CD8-positive, alpha-beta memory T cell (primary cell): ENCODE measurements at places on chromosomes 5 and 9.
A peak's percentile ranks its signal among the peaks of the same experiment; 100 is the strongest.

DNA sequence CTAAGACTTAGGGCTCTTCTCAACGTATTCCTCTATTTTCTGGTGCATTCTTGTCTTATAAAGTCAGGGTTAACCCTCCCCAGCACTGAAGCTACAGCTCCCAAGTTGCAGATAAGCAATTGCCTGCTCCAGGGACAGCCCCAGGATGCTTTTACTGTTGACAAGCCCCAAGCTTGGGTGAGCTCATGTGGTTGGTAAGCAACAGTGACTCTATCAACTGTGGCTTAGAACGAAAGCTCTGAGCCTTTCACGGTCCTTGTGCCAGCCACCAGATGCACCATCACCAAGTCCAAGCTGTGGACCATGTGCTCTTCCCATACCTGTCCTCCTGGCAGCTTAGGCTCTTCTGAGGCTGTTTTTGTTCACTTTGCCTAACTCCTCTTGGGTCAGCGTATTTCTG, 13.5 kb downstream of the ADRB2 start:
- peaks cover 56% of the 10 kb centered on the region for H3K4me1 ChIP-seq
- H3K27me3 ChIP-seq = no peaks in the 10 kb centered on the region
- DNase-seq = no peak
- no peaks in the 10 kb centered on the region for H3K36me3 ChIP-seq
- no peak overlapping the region for H3K27ac ChIP-seq
- no peak overlapping the region for H3K4me3 ChIP-seq

DNA sequence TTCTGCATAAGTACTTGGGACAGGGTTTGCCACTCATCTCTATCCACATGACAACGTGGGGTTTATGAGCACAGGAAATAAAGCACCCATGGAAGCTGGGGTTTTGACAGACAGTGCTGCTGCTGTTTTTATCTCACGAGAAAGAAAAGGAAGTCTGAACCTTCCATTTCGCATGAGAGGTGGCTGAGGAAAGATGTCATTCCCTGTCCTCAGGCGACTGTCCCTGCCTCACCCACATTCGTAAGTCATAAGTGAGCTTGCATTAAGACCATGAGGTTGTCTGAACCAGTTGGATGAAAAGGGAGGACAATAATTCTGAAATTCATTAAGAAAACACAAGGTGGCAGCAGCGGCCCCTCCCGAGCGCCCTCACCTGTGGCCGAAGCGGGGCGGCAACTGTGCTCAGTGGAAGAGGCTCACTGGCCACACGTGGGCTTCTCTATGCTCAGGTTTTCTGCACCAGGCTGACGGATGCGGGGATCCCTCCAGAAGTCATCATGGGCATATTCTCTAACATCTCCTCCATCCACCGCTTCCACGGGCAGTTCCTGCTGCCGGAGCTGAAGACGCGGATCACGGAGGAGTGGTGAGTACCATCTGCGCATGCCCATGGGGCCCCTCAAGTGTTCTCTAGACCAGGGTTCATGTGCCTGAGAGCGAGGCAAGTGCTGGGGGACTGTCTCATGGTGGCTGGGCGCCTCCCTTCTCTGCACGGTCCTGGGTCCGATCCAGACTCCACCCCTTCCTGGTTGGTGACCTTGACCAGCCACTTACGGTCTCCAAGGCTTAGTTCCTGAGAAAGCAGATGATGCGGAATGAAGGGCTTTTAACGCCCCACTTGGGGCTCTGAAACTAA, 54.7 kb upstream of the SUSD3 start:
- no peak overlapping the region for H3K27ac ChIP-seq
- H3K4me3 ChIP-seq = no peak overlapping the region
- no peaks in the 10 kb centered on the region for H3K27me3 ChIP-seq
- peaks cover 48% of the 10 kb centered on the region for H3K4me1 ChIP-seq

GRCh38 chr9:130368631-130369103, 76.1 kb upstream of the ASS1 start:
- H3K36me3 ChIP-seq = no peaks in the 10 kb centered on the region
- no peak overlapping the region for H3K27ac ChIP-seq
- no peaks in the 10 kb centered on the region for H3K4me1 ChIP-seq

GRCh38 chr5:174706997-174707572, 17.3 kb upstream of the MSX2 start:
- no peak overlapping the region for H3K4me3 ChIP-seq
- no peak overlapping the region for H3K27ac ChIP-seq
- no peaks in the 10 kb centered on the region for H3K27me3 ChIP-seq
- no peaks in the 10 kb centered on the region for H3K36me3 ChIP-seq
- DNase-seq = no peak
- H3K4me1 ChIP-seq = no peaks in the 10 kb centered on the region

DNA sequence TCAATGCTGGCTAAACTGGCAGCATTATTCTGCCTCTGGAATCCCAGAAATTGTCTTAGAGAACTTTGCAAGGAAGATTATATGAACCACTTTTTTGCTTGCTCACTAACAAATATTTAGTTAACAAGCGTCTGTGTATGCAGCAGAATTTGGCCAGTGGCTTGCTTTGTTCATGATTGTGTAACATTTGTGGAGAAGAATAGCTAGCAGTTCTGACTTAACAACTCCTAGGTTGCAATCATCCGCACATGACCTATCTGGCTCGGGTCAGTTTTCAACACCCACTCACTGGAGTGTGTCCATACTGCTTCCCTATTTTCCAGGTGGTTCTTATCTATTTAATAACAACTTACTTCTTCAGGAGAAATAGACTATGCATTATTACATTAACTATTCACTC, 98.5 kb downstream of the SNX18 start:
- no peaks in the 10 kb centered on the region for H3K27me3 ChIP-seq
- no peak overlapping the region for H3K27ac ChIP-seq
- DNase-seq = no peak
- no peak overlapping the region for H3K4me3 ChIP-seq

- H3K4me3 ChIP-seq = no peak overlapping the region
- H3K27ac ChIP-seq = no peak overlapping the region
- no peaks in the 10 kb centered on the region for H3K4me1 ChIP-seq
- no peak for DNase-seq
These were observed 109.7 kb downstream of the LPAR1 start for GRCh38 chr9:110928599-110928998.

GRCh38 chr9:97536480-97536879, 35.0 kb downstream of the TMOD1 start:
- no peak overlapping the region for H3K4me3 ChIP-seq
- no peaks in the 10 kb centered on the region for H3K4me1 ChIP-seq
- DNase-seq = no peak
- no peaks in the 10 kb centered on the region for H3K36me3 ChIP-seq
- no peak overlapping the region for H3K27ac ChIP-seq

GRCh38 chr9:109996936-109997580, 210.9 kb downstream of the C9orf152 start:
- H3K27me3 ChIP-seq = no peaks in the 10 kb centered on the region
- H3K27ac ChIP-seq = no peak overlapping the region
- H3K36me3 ChIP-seq = no peaks in the 10 kb centered on the region
- no peak overlapping the region for H3K4me3 ChIP-seq

- H3K4me3 ChIP-seq = no peak overlapping the region
- no peaks in the 10 kb centered on the region for H3K36me3 ChIP-seq
- H3K27me3 ChIP-seq = no peaks in the 10 kb centered on the region
- H3K4me1 ChIP-seq = no peaks in the 10 kb centered on the region
- no peak overlapping the region for H3K27ac ChIP-seq
These were observed 47.8 kb upstream of the JADE2 start for GRCh38 chr5:134477462-134478245.

DNA sequence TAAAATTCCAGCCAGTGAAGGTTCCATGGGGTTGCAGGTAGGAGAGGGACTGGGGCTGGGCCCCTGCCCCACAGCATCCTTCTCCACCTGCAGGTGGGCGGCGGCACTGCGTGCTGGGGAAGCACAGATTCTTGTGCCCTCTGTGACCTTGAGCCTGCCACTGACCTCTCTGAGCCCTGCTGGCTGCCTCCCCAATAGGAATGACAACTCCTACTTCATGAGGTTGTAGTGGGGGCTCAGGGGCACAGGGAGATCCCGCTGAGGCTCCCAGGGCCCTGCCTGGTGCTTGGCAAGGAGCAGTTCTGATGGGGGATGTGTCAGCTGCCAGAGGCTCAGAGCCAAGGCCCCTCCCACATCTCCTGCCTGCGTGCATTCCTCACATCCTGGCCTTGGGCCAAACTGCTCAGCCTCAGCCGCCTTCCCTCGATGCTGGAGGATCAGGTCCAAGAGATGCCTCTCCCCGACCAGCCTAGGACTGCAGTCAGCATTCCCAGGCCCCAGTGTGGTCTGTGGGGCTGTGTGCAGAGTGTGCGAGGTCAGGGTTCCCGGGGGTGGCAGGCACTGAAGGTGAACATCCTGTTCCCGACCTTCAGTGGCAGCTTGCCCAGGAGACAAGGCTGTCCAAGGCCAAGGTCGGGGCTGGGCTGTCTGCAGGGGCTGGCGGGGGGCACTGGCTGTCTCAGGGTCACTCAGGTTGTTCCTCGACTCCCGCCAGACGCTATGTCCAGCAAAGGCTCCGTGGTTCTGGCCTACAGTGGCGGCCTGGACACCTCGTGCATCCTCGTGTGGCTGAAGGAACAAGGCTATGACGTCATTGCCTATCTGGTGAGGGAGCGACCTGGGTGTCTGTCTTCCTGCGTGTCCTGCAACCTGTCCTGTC, 7.0 kb downstream of the ASS1 start:
- H3K4me1 ChIP-seq = no peaks in the 10 kb centered on the region
- H3K36me3 ChIP-seq = no peaks in the 10 kb centered on the region
- H3K27ac ChIP-seq = no peak overlapping the region
- no peak for DNase-seq
- no peaks in the 10 kb centered on the region for H3K27me3 ChIP-seq

DNA sequence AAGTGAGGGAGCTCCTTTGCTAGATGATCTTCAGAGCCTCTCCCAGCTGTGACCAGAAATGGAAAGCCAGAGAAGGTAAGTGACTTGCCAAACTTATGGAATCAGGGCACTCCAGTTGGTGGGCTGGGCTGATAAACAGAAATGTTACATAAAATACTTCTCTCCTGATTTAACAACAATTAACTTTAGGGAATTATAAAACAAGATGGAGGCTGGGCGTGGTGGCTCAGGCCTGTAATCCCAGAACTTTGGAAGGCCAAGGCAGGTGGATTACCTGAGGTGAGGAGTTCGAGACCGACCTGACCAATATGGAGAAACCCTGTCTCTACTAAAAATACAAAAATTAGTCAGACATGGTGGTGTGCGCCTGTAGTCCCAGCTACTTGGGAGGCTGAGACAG, 899 bp upstream of the MED10 start:
- peak overlapping the region; percentile 96 for H3K4me3 ChIP-seq
- H3K27ac ChIP-seq = peak overlapping the region; percentile 51
- DNase-seq = no peak
- peaks cover 29% of the 10 kb centered on the region for H3K4me1 ChIP-seq

GRCh38 chr5:61123145-61123544, 39.1 kb downstream of the SMIM15 start:
- H3K36me3 ChIP-seq = no peaks in the 10 kb centered on the region
- H3K4me1 ChIP-seq = no peaks in the 10 kb centered on the region
- no peak overlapping the region for H3K4me3 ChIP-seq
- no peak for DNase-seq
- no peak overlapping the region for H3K27ac ChIP-seq

GRCh38 chr5:155827949-155828348, 499.0 kb upstream of the SGCD start:
- no peaks in the 10 kb centered on the region for H3K4me1 ChIP-seq
- H3K27ac ChIP-seq = no peak overlapping the region
- no peak overlapping the region for H3K4me3 ChIP-seq
- no peaks in the 10 kb centered on the region for H3K27me3 ChIP-seq

GRCh38 chr9:100443781-100444768, 17.1 kb downstream of the MSANTD3 start:
- no peaks in the 10 kb centered on the region for H3K36me3 ChIP-seq
- no peak overlapping the region for H3K4me3 ChIP-seq
- no peak overlapping the region for H3K27ac ChIP-seq
- no peaks in the 10 kb centered on the region for H3K27me3 ChIP-seq
- no peak for DNase-seq
- no peaks in the 10 kb centered on the region for H3K4me1 ChIP-seq

GRCh38 chr5:134135091-134135655, 20.7 kb downstream of the TCF7 start:
- peaks cover 100% of the 10 kb centered on the region for H3K4me1 ChIP-seq
- H3K36me3 ChIP-seq = peaks cover 72% of the 10 kb centered on the region
- H3K27ac ChIP-seq = no peak overlapping the region
- peak overlapping the region; percentile 31 for H3K4me3 ChIP-seq
- H3K27me3 ChIP-seq = no peaks in the 10 kb centered on the region

DNA sequence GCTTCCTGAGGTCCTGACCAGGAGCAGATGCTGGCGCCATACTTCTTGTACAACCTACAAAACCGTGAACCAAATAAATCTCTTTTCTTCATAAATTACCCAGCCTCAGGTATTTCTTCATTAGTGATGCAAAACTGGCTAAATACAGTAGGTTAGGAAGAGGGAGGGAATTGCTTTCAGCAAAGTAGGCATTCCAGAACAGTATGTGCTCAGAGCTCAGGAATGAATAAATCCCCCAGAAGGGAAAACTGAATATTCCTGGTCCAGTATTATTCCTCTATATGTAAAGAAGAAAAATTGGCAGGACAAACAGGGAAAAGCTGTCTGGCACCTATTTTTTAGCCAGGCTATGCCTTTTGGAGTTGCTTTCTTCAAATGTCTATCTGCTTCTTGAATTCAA, 577.1 kb downstream of the PSAT1 start:
- no peak overlapping the region for H3K27ac ChIP-seq
- H3K4me3 ChIP-seq = no peak overlapping the region
- no peaks in the 10 kb centered on the region for H3K27me3 ChIP-seq
- DNase-seq = no peak
